ENCODE measurements at places on chromosomes 13 and 19.

DNA sequence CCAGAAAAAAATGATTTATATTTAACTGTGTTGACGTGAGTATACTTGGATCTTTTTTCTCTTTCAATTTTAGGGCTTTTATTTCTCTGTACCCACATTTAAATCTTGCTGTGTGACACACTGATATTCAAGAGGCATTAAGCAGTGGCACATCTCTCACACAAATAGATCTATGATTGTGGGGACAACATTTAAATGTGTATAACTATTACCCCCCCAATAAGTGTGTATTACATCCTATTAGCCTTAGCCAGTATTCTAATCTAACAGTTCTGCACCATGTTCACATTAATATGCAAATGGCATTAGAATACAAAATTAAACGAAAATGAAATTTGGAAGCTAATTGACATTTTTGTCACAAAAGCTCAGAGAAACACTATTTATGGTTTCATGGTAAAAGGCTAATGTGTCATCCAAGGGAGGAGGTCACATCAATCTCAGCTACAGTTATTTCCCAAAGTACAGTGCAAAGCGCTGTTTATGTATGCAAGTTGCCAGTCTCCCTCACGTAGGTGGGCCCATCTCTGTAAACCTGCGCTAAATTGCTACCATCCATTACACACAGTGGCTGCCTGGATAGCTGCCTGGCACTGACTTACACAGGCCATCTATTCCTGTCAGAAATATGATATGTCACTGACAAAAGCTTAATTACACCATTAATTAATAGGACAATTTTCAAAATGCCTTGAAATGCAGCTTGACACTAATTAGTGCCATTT is 984.7 kb upstream of the PCDH9 start:
- no peak for DNase-seq

DNA sequence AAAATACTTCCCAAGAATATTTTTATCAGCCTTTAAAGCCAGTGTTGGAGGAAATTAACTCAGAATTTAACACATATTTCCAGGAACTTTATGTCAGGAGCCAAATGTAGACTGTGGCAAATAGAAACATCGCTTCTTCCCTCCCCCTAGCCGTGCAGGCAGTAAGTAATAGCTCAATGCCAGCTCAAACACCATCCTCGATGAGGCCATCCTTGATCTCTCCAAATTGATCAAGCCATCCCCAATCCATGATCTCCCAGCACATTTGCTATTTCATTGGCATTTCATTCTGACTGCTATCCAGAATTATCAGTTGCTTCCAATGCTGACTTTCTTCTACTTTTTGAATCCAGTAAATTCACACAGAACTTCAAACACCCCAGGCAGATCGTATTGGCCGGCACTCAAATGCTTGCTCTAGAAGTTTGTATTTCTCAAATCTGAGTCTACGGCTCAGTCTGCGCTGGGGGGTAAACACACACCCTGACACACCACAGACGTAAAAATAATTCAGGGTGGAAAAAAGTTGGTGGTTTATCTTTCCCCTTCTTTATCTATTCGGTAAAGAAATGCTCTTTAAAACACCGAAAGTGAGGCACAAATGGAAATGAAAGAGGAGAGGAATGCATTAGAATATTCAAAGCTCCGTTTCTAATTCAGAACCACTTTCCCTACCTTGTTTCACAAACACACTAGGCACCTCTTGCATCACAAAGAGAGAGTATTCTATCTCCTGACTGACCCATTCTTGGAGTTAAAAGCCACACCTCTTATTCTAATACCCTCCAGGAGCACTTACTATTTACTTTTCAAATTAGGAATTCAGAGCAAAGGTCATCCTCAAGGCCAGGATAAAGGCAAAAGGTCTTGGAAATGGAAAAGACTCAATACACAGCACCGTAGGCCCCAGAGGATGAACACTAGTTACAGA is 991 bp downstream of the OBI1 start:
- DNase-seq = no peak

GRCh38 chr19:35545855-35546381 is 492 bp downstream of the TMEM147 start:
- DNase-seq = peak; percentile 60

DNA sequence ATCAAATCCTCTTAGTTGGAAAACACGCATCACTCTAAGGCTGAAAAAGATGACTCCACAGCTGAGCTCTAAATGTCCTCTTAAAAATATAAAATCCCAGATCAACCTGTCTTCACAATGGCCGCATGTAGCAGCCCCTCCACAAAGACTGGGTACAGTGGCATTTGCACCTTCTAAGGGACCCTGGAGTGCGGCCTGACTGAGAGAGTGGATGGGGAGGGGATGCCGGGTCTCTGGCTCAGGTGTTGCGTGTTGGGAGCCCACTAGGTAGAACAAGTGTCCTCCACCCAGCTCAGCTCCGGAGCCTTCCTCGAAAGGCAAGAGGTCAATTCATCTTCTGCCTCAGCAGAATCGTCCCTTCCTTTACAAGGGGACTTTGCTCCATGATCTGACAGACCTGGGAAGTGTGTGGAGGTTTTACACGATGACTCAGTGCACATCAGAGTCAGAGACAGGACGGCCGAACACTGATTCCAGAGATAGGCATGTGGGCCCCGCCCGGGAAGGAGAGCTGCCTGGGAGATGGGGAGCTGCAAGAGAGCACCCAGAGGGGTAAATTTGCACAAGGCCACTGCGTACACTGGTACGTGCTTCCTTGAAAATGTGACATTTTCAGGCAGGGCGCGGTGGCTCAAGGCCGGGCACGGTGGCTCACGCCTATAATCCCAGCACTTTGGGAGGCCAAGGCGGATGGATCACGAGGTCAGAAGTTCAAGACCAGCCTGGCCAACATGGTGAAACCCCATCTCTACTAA is 23.5 kb upstream of the SLC15A1 start:
- DNase-seq = no peak

DNA sequence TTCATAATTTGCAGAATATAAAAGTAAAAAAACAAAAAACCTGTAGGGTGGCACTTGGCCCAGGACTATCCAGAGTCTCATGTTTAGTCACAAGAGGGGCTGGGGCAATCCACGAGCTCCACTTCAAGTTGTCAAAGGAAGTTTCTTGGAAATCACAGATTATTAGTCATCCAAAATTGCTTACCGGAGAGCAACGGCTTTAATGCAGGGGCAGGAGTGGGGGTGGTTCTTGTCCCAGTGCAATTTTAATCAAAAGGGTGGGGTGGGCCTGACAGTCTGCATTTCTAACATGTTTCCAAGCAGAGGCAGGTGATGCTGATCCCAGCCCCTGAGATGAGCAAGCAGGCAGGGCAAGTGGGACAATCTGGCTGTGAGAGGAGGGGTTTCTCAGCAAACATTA is 233.9 kb downstream of the ABCC4 start:
- no peak for DNase-seq

DNA sequence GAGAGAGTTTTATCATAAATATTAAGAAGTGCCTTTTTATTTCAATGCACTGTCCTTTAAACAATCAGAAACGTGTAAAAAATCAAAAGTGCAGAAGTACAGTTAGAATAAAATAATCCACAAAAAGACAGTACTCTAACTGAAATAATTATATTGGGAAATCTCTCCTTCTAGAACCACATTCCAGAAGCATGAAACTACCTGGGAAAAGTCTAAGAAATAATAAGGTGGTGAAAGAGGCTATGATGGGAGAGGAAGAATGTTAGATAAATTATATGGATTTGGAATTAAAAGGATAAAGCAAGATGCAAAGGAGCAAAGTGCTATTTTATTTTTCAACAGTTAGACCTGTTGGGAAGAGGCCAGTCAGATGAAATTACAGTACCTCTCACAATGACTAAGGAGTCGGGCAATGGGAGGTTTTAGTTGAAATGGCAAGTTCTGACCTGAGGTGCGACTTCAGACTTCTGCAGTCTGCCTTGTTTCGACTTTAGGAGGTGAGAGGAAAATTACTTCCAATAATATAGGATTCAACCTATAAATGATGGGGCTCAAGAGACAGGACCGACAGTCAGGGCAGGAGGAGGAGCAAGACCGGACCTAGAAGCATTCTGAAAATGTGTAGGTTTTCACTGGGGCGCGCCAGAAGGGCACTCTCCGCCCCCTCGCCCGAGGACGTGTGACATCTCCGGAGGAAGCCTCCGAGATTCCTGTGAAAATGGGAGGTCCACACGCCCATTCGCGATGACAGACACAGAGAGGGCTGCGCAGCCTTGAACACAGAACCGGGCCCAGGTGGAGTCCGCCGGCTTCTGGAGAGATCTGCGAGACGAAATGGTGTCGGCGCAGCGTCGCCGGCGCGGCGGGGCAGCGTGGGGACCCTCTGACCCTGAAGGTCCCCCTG is 717 bp downstream of the SPRYD7 start:
- DNase-seq = peak; percentile 27

- DNase-seq = no peak
Measured at GRCh38 chr13:79989217-79989661, 351.7 kb downstream of the SPRY2 start.

GRCh38 chr13:59643364-59643841 is 520.3 kb downstream of the DIAPH3 start:
- no peak for DNase-seq

- DNase-seq = no peak
Measured at GRCh38 chr19:3403489-3404323, 37.3 kb downstream of the NFIC start.

- DNase-seq = no peak
Measured at GRCh38 chr19:29324291-29324680, 111.3 kb upstream of the UQCRFS1 start.

DNA sequence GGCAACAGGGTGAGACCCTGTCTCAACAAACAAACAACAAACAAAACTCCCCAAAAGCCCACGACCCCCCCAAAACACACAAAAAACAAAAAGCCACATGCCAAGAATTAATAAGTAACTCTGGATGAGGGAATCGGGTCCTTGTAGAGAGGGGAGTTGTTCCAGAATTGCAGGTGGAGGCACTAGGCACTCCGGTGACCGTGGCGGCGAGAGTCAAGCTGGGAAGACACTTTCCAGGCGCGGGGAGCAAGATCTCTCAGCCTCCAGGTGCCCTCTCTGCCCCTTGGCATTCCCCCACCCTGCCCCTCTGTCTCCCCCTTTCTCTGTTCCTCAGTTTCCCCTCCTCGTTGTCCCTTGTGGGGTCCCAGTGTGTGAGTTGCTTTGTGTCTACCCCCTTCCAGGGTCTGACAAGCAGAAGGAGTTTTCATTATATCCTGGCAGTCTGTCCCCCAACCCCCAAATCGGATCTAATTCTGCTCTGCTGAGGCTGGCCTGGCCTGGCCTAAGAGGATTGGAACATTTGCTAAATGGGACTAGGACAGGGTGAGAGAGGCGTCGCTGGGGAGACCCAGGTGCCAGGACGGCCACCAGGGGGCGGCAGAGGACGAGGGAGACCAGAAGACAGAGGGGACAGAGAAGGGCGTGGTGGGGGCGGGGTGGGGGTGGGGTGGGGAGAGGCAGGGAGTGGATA is 8.3 kb upstream of the CRX start:
- DNase-seq = peak; percentile 99

GRCh38 chr13:56736966-56737365 is 403.8 kb upstream of the PRR20A start:
- no peak for DNase-seq

DNA sequence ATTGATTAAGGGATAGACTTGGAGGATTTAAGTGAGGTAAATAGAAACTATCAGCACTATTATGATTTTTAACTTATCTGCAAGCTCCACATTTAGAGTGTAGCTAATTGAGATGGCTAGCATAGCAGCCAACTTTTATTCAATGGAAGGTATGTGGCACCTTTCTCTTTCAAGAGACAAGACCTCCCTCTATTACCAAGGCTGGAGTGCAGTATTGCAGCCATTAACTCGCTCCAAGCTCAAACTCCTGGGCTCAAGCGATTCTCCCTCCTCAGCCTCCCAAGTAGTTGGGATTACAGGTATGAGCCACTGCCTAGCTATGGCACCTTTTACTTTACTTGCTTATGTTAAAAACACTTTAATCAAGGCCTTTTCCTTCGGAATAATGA is 8.2 kb downstream of the TPT1 start:
- no peak for DNase-seq

DNA sequence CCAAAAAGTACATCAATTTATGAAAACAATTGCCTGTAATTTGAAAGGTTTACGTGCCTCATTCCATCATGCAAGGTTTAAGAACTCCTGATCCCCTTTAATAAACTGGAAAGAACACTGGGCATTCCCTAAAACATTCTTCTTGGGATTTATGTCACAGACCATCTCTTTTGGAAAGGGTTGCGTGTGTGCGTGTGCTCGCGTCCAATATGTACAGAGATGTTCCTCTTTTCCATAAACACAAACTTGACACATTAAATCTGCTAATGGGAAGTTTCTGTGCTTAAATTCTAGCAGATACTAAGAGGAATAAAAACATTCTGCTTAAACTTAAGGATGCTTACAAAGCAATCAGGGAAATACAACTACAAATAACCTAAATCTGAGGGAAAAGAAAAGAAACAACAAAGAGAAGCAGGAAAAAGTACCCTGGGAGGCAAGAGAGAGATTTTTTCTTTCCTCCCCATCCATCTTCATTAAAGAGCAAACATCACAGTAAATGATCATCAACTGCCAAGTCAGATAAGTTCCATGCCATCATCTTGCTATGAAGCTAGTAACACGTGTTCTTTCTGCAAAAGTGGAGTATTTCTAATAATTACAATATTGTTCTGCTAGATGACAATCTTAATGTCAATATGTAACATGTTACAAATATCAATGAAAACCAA is 83.7 kb downstream of the STK24 start:
- no peak for DNase-seq

- DNase-seq = no peak
Measured at GRCh38 chr13:92825938-92826596, 400.5 kb upstream of the GPC6 start.

- DNase-seq = peak; percentile 49
Measured at GRCh38 chr19:38852231-38853044, 2.7 kb upstream of the HNRNPL start.

DNA sequence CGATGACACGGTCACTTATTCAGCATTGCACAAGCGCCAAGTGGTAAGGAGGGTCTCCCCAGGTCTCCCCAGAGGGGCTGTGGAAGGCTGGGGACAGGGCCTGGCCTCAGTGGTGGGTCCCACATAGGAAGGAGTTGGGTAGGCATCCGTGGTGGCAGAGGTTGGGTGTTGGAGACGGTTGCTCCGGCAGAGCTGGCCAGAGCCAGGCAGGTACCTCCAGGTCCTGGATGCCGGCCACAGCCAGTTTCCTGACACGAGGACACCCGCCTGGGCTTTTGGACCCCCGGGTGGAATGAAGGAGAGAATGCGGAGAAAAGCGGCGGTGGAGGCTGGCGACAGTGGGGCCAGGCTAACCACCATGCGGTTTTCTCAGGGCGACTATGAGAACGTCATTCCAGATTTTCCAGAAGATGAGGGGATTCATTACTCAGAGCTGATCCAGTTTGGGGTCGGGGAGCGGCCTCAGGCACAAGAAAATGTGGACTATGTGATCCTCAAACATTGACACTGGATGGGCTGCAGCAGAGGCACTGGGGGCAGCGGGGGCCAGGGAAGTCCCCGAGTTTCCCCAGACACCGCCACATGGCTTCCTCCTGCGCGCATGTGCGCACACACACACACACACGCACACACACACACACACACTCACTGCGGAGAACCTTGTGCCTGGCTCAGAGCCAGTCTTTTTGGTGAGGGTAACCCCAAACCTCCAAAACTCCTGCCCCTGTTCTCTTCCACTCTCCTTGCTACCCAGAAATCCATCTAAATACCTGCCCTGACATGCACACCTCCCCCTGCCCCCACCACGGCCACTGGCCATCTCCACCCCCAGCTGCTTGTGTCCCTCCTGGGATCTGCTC is 1.3 kb upstream of the FFAR1 start:
- DNase-seq = no peak

GRCh38 chr19:51407511-51408131 is 9.8 kb downstream of the SIGLEC10 start:
- DNase-seq = peak; percentile 64
